ENCODE measurements at places on chromosomes 1 and 21. TPM values are rescaled to one million over a fixed set of nuclear protein-coding genes. Genes with fewer than 3 reads are reported as not detected.

The EDARADD gene
- total RNA-seq: not detected

The SELP gene
- 0.13 TPM for total RNA-seq

The GJC2 gene
- total RNA-seq: 5.1 TPM

The KANK4 gene
- 0.07 TPM for total RNA-seq

The MR1 gene
- total RNA-seq: 25.9 TPM

The CFHR5 gene
- not detected for total RNA-seq

The AKNAD1 gene
- 0.33 TPM for total RNA-seq

The PGD gene
- 156 TPM for total RNA-seq

The NFASC gene
- 47.6 TPM for total RNA-seq

The CD1E gene
- total RNA-seq: not detected

The CR1L gene
- not detected for total RNA-seq

The TNFRSF9 gene
- total RNA-seq: 0.07 TPM

The SPRR3 gene
- not detected for total RNA-seq

The SLC2A5 gene
- 25.9 TPM for total RNA-seq

The TRIM63 gene
- total RNA-seq: 0.30 TPM

The ARHGEF2 gene
- 136 TPM for total RNA-seq

The WDR64 gene
- not detected for total RNA-seq

The SPAG17 gene
- total RNA-seq: not detected

The RHBDL2 gene
- total RNA-seq: 0.91 TPM

The ADAM30 gene
- total RNA-seq: 0.03 TPM

The CCDC185 gene
- total RNA-seq: not detected

The F11R gene
- total RNA-seq: 10.0 TPM

The GCLM gene
- total RNA-seq: 31.1 TPM

The PCSK9 gene
- total RNA-seq: 0.85 TPM

The CACNA1S gene
- not detected for total RNA-seq

The OR2T11 gene
- not detected for total RNA-seq

The SLC44A5 gene
- 2.2 TPM for total RNA-seq

The S1PR1 gene
- 9.1 TPM for total RNA-seq

The NTNG1 gene
- 6.4 TPM for total RNA-seq

The CFAP107 gene
- total RNA-seq: not detected

The SH2D1B gene
- total RNA-seq: not detected

The PTGER3 gene
- total RNA-seq: 2.8 TPM

The PTCH2 gene
- total RNA-seq: 0.33 TPM

The PTBP2 gene
- total RNA-seq: 16.3 TPM

The PRR9 gene
- 0.23 TPM for total RNA-seq

The LCE1E gene
- total RNA-seq: not detected

The CTSS gene
- 3.2 TPM for total RNA-seq

The OTUD3 gene
- 5.1 TPM for total RNA-seq

The RGS8 gene
- not detected for total RNA-seq

The FCRL2 gene
- total RNA-seq: not detected

The CASQ2 gene
- not detected for total RNA-seq

The S100A9 gene
- not detected for total RNA-seq

The RASSF5 gene
- total RNA-seq: 5.7 TPM

The CHI3L1 gene
- total RNA-seq: 1.1 TPM

The MAN1C1 gene
- 13.4 TPM for total RNA-seq

The IRF6 gene
- 4.1 TPM for total RNA-seq

The C1orf21 gene
- 15.4 TPM for total RNA-seq

The SPRR2D gene
- total RNA-seq: not detected

The TSEN15 gene
- 27.3 TPM for total RNA-seq

The NPR1 gene
- total RNA-seq: 1.0 TPM

The TNNT2 gene
- total RNA-seq: under 0.01 TPM

The MTARC1 gene
- total RNA-seq: 1.7 TPM

The BNIPL gene
- 0.26 TPM for total RNA-seq

The OXCT2 gene
- total RNA-seq: 1.8 TPM

The LEMD1 gene
- not detected for total RNA-seq

The APOBEC4 gene
- not detected for total RNA-seq

The DISC1 gene
- 5.5 TPM for total RNA-seq
